ENCODE measurements at places on chromosomes 6 and 20. TPM values are rescaled to one million over a fixed set of nuclear protein-coding genes. Genes with fewer than 3 reads are reported as not detected.
A peak's percentile ranks its signal among the peaks of the same experiment; 100 is the strongest.

PAK1IP1 gene
- total RNA-seq = 4.6 TPM

- H3K4me1 ChIP-seq = no peaks in the 10 kb centered on the region
- no peaks in the 10 kb centered on the region for H3K36me3 ChIP-seq
- no peak overlapping the region for H3K4me3 ChIP-seq
Observed at GRCh38 chr6:145630598-145630997, 104.7 kb downstream of the EPM2A start.

MAS1 gene
- not detected for total RNA-seq

DEFB124 gene
- total RNA-seq = not detected

GRCh38 chr6:71011871-71012371 is 55.1 kb upstream of the B3GAT2 start:
- H3K27ac ChIP-seq = no peak overlapping the region
- H3K4me1 ChIP-seq = no peaks in the 10 kb centered on the region
- no peaks in the 10 kb centered on the region for H3K27me3 ChIP-seq
- no peaks in the 10 kb centered on the region for H3K36me3 ChIP-seq
- no peak overlapping the region for H3K4me3 ChIP-seq

DNA sequence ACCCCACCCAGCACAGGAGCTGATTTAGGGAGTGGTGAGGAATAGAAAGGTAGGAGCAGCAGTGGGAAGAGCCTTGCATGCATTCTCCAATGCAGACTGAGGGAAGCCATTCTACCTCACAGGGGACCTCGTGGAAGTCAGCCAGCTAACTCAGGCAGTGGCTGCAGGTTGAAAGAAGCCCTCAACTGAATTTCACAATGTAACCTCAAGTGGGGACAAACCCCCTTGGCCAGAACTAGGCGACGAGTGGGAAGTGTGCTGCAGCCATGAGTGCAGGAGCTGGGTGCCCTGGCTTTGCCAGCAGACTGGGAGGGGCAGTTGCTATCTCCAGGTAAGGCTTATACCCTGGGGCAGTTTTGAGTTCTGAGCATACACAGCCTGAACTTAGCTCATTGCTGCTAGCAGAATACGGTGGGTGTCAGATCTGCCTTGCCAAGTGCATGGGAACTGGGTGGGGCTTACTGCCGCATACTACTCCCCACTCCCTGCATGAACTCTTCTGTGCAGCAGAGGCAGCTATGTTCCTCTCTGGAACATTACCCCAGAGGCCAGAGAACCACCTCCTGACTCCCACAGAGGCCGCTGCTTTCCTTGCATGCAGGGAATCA is 126.5 kb downstream of the CDK19 start:
- peaks cover 28% of the 10 kb centered on the region for H3K4me1 ChIP-seq
- no peaks in the 10 kb centered on the region for H3K27me3 ChIP-seq
- no peaks in the 10 kb centered on the region for H3K36me3 ChIP-seq
- no peak overlapping the region for H3K27ac ChIP-seq
- H3K4me3 ChIP-seq = no peak overlapping the region
- peak; percentile 10 for DNase-seq

- no peak overlapping the region for H3K27ac ChIP-seq
- H3K36me3 ChIP-seq = no peaks in the 10 kb centered on the region
- no peak for DNase-seq
- no peaks in the 10 kb centered on the region for H3K4me1 ChIP-seq
Observed at GRCh38 chr20:51076786-51077685, 54.1 kb upstream of the KCNG1 start.

- H3K27ac ChIP-seq = no peak overlapping the region
- H3K4me1 ChIP-seq = peaks cover 26% of the 10 kb centered on the region
- no peaks in the 10 kb centered on the region for H3K27me3 ChIP-seq
- no peaks in the 10 kb centered on the region for H3K36me3 ChIP-seq
- no peak for DNase-seq
- H3K4me3 ChIP-seq = no peak overlapping the region
Observed at GRCh38 chr6:163745536-163746400, 331.2 kb downstream of the QKI start.

DNA sequence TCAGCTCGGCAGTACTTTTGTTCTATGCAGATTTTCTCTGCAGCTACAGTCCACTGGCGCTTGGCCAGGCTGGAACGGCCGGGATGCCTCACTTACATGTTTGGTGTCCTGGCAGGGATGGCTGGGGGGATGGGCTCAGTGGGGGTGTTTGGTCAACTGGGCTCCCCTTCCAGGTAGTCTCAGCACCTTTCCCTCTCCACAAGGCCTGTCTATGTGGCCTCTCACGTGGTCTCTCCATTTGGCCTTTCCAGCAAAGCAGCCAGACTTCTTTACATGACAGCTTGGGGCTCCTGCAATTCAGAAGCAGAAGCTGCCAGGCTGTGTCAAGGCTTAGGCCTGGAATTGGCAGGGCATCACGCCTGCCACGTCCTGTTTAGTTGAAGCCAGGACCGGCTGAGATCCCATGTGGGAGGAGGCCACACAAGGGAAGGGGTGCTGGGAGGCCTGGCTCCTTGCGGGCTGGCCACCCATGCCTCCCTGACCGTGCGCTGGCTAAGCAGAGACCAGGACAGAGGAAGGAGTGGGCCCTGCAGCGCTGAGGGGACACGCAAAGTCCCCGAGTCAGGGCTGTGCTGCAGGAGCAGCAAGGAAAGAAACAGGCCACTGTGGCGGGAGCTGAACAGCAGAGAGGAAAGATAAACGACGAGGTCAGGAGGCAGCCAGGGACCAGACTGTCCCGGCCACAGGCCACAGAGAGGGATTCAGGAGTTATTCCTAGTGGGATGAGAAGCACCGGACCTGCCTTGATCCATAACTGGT is 38.9 kb downstream of the MGME1 start:
- DNase-seq = no peak
- no peaks in the 10 kb centered on the region for H3K27me3 ChIP-seq
- peaks cover 11% of the 10 kb centered on the region for H3K4me1 ChIP-seq
- no peak overlapping the region for H3K27ac ChIP-seq
- no peaks in the 10 kb centered on the region for H3K36me3 ChIP-seq

CFB gene
- 0.45 TPM for total RNA-seq

DNA sequence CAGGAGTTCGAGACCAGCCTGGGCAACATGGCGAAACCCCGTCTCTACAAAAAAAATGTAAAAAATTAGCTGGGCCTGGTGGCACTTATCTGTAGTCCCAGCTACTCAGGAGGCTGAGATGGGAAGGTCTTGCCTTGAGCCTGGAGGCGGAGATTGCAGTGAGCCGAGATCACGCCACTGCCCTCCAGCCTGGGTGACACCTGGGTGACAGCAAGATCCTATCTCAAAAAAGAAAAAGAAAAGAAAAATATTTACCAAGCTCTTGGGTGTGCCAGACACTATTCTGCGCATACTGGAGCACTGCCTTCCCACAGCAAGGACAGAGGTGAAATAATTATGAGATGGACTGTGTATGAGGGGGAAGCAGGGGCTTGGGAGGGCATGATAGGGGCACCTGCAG is 19.6 kb downstream of the POFUT1 start:
- no peaks in the 10 kb centered on the region for H3K27me3 ChIP-seq
- H3K27ac ChIP-seq = no peak overlapping the region
- no peak overlapping the region for H3K4me3 ChIP-seq
- H3K4me1 ChIP-seq = peaks cover 4% of the 10 kb centered on the region
- DNase-seq = no peak

MCHR2 gene
- not detected for total RNA-seq

DNA sequence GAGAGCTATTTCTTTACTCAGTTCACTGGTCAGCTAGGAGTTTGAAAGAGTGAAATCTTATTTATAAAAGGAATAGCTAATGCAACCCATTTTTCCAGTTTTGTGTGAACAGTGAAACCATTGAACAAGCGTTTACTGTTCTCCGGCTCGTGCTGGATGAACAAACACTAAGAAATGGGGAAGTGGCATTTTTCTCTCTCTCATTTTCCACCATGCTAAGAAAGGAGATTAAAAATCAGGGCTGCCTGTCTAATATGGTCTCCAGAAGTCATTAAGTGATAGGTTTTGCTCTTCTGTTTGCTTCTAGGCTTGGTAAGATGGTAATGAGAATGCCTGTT is 774 bp upstream of the SFT2D1 start:
- peaks cover 3% of the 10 kb centered on the region for H3K36me3 ChIP-seq
- peaks cover 37% of the 10 kb centered on the region for H3K4me1 ChIP-seq
- H3K27me3 ChIP-seq = no peaks in the 10 kb centered on the region
- DNase-seq = no peak
- H3K27ac ChIP-seq = peak overlapping the region; percentile 99

All from natural killer cell (primary cell).